ENCODE measurements at places on chromosomes 3 and 15.

GRCh38 chr3:66037986-66038369, 740 bp downstream of the MAGI1 start:
- no peak for DNase-seq

GRCh38 chr15:27396996-27397395, 426.0 kb downstream of the GABRG3 start:
- DNase-seq: no peak

DNA sequence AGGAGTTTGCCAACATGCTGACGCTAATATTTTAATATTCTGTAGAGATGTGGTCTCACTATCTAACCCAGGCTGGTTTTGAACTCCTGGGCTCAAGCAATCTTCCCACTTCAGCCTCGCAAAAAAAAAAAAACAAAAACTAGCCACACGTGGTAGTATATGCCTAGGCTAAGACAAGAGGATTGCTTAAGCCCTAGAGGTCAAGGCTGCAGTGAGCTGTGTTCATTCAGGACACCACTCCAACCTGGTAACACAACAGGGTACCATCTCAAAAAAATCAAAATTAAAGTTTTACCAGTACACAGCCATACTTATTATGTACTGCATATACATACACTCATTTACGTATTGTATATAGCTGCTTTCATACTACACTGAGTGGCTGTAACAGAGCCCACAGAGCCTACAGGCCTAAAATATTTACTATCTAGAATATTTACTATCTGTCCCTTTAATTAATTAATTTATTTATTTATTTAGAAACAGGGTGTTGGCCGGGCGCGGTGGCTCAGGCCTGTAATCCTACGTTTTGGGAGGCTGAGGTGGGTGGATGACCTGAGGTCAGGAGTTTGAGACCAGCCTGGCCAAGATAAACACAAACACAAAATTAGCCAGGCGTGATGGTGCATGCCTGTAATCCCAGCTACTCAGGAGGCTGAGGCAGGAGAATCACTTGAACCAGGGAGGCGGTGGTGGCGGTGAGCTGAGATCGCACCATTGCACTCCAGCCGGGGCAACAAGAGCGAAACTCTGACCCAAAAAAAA, 23.2 kb downstream of the SMARCC1 start:
- DNase-seq: no peak

DNA sequence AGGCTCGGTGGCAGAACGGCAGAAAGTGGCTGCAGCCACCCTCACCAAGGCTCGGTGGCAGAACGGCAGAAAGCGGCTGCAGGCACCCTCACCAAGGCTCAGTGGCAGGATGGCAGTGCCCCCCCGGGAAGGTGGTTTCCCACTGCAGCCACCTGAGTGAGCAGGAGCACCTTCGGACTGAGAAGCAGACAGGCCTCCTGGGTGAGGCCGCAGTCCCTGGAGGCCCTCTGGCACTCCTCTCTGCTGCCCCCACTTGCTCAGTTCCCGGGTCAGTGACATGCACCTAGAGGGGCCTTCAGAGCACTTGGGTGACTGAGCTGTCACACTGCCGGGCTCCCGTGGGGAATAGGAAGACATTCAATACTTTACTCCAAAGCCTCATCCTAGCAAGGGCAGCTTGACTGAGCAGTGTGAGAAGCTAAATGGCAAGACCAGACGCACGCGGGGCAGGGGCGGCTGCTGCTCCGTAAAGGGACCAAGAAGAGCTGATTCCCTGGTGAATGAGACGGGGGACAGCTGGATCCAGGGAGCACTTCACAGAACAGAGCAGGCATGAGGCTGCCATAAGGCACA, 62.7 kb downstream of the PCSK6 start:
- no peak for DNase-seq

GRCh38 chr3:133547432-133548041, 25.9 kb upstream of the CDV3 start:
- no peak for DNase-seq

DNA sequence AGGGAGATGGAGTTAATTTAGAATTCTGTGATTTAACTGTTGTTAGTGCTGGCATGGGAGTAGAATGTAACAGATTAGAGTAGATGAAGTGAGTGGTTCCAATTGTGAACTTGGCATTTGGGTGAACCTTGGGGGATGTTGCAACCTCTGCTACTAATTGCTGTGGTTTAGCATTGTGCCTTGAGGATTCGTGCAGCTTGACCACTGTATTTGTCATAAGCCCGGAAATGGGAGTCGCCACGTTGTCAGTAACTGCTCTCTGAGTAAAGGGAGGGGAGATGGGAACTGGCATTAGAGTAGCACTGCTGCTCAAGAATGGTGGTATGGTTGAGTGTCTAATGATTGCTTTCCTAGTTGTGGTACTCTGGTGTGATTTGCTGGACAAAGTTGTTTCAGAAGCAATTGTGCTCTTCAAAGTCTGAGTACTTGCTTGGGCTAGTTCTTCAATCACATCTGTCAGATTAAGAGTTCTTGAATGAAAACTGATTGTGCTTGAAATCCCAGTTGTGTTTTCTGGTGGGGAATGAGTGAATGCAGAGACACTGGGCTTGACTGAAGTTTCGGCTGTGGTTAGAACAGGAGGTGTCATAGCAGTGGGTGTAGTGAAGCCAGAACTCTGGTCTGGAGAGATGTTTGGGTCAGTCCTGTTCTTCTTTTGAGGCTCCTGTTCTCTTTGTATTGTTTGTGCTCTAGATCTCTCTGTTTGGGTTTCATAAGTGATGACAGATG, 15.4 kb downstream of the IGSF10 start:
- no peak for DNase-seq

DNA sequence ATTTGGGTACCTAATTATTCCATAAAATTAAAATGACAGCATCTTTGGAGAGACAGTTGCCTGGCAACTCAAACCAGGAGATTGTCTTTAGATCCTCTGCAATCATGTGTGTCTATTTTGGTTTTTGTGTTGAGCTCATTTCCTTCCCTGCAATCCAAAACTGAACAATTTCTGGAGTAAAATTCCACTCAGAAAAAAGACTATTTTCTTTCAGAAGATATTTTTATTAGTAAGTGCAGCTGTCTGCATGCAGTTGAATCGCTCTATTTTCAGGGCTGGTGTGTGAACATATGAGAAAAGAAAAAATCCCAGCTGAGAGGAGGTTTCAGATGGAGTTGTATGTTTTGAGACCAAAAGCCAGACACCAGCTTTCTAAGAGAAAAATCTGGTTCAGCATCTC, 41.9 kb upstream of the DYNC1LI1 start:
- DNase-seq: no peak

- no peak for DNase-seq
These were observed 230.8 kb downstream of the EBLN2 start for GRCh38 chr3:73292220-73292619.

DNA sequence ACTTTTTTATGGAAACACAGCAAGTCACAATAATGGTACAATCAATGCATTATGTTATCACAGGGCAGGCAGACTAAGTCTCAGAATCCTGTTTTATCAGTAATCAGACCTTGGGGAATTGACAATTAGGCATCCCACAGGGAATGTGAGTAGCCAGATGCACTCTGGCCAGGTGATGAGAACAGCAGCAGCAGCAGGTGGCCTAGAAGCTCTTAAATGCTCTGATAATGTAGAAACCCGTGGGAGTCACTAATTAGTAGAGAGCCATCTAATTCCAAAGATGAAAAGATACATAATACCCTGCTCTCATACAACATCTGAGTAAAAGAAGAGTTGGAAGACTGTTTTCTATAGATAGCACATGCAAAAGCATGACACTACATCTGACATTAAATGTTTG, 12.6 kb downstream of the CEP152 start:
- DNase-seq: no peak

DNA sequence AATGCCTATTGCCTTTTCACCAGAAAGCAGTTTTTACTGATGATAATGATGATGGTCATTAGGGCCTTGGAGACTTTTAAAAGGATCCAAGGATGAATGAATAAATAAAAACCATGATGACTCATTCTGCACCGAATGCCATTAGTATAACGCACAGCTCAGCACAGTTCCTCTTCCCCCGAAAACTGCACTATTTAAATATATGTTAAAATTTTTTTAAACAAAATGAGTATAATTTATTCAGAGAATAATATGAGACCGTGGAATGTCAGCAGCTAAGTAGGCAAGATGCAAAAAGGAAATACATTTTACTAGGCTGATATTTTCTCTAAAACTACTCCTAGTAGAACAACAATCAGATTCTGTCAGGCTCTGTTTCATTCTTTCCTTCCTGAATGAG, 83.4 kb upstream of the NANOGP8 start:
- no peak for DNase-seq

DNA sequence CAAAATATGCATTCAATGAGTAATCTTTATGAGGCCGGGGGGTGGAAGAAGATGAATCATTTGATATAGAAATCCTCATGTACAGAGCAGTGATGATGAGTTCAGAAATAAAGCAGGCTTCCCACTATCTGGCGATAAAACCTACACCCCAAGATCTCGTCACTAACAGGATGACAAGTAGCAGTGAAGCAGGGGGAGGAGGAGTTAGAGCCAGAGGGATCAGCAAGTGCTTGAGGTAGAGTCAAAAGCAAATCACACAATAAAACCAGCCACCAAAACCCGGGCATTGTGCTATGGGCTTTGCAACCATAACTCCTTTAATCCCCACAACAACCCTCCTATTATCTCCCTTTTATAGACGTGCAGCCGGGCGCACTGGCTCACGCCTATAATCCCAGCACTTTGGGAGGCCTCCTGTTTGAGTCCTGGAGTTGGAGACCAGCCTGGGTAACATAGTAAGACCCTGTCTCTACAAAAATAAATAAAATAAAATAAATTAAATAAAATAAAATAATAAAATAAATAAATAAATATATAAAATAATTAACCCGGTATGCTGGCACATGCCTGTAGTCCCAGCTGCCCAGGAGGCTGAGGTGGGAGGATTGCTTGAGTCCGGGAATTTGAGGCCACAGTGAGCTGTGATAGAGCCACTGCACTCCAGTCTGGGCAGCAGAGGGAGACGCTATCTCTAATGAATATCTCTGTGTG, 53.0 kb downstream of the STARD5 start:
- DNase-seq: no peak

DNA sequence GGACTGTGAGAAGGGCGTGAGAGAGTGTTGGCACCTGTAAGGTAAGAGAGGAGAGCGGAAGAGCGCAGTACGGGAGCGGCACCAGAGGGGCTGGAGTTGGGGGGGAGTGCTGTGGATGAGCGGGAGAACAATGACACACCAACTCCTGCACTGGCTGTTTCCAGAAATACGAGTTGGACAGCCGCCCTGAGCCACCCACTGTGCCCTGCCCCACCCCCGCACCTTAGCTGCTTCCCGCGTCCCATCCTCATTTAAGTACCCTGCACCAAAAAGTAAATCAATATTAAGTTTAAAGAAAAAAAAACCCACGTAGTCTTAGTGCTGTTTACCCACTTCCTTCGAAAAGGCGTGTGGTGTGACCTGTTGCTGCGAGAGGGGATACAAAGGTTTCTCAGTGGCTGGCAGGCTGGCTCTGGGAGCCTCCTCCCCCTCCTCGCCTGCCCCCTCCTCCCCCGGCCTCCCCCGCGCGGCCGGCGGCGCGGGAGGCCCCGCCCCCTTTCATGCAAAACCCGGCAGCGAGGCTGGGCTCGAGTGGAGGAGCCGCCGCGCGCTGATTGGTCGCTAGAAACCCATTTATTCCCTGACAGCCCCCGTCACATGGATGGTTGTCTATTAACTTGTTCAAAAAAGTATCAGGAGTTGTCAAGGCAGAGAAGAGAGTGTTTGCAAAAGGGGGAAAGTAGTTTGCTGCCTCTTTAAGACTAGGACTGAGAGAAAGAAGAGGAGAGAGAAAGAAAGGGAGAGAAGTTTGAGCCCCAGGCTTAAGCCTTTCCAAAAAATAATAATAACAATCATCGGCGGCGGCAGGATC, at the start of gene SOX2:
Gene SOX2 (plus strand): TSS at position 601 of the 811 bp plus-strand sequence. CDS start 436 bp downstream, outside the sequence.
- no peak for DNase-seq

DNA sequence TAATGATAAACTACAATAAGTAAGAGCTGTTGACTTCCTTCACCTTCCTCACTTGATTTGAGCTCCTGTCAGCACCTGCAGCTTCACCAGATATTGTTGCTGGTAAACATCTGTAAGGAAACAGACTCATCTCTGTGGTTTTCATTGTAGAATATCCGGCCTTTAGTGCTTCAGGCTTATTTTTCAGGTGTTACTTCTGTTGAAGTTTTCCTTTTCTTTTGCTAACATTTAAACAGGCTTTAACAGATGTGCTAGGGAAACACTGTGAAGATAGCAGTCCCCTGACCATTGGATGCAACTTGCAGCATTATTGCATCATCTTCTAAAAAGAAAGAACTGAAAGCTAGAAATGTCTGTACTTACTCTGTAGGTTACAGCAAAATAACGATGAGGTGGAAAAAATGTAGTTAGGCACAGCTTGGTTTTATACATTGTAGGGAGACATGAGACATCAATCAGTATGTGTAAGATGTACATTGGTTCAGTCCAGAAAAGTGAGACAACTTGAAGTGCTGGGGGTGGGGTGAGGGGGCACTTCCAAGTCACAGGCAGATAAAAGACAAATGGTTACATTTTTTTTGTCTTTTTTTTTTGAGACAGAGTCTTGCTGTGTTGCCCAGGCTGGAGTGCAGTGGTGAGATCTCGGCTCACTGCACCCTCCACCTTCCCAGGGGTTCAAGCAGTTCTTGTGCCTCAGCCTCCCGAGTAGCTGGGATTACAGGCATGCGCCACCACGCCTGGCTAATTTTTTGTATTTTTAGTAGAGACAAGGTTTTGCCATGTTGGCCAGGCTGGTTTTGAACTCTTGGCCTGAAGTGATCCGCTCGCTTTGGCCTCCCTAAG, 10.2 kb downstream of the EDEM1 start:
- DNase-seq: no peak

- DNase-seq: no peak
These were observed 12.8 kb upstream of the MTMR10 start for GRCh38 chr15:31004220-31004733.

DNA sequence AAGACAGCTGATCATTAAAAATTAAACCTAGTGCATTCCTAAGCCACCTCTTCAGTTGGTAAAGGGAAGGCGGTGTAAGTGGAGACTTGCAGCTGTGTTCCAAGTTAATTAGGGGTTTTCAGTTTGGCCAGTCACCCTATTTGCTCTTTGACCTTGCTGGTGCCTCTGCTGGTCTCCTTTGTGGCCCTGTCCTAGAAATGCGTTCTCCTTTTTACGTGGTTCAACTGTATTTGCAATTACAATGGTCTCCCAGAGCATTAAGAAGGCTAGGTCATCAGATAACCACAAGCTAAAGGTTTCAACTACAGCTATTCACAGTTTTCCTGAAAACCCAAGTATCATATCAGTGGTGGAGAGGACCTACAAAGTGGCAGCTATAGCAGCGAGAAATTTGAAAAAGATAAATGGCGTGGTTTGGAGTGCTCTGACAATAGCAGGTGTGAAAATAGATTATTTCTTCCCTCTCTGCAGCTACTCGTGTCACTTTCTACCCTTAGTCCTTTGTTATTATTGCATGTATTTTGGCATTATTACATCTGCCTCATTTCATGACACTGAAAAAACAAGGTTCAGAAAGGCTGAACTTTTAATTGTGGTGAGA, 203.5 kb upstream of the TBC1D5 start:
- no peak for DNase-seq

GRCh38 chr15:64460724-64461720, 644 bp downstream of the ZNF609 start:
- DNase-seq: no peak

Measured in cortex of kidney (tissue), 1 donor.